ENCODE measurements at places on chromosomes 16 and 17. TPM values are rescaled to one million over a fixed set of nuclear protein-coding genes. Genes with fewer than 3 reads are reported as not detected.

MYH8 gene
- not detected for total RNA-seq

LGALS9B gene
- not detected for total RNA-seq

VPS4A gene
- 14.6 TPM for total RNA-seq

TP53TG3 gene
- total RNA-seq, result not detected

CDC6 gene
- 0.88 TPM for total RNA-seq

PYDC1 gene
- total RNA-seq, result not detected

- no peaks in the 10 kb centered on the region for H3K27me3 ChIP-seq
- no peak for DNase-seq
- H3K4me3 ChIP-seq, result no peak overlapping the region
- no peaks in the 10 kb centered on the region for H3K36me3 ChIP-seq
- no peak overlapping the region for H3K27ac ChIP-seq
- no peaks in the 10 kb centered on the region for H3K4me1 ChIP-seq
These were observed 7.5 kb downstream of the SCIMP start for GRCh38 chr17:5226940-5227878.

DNA sequence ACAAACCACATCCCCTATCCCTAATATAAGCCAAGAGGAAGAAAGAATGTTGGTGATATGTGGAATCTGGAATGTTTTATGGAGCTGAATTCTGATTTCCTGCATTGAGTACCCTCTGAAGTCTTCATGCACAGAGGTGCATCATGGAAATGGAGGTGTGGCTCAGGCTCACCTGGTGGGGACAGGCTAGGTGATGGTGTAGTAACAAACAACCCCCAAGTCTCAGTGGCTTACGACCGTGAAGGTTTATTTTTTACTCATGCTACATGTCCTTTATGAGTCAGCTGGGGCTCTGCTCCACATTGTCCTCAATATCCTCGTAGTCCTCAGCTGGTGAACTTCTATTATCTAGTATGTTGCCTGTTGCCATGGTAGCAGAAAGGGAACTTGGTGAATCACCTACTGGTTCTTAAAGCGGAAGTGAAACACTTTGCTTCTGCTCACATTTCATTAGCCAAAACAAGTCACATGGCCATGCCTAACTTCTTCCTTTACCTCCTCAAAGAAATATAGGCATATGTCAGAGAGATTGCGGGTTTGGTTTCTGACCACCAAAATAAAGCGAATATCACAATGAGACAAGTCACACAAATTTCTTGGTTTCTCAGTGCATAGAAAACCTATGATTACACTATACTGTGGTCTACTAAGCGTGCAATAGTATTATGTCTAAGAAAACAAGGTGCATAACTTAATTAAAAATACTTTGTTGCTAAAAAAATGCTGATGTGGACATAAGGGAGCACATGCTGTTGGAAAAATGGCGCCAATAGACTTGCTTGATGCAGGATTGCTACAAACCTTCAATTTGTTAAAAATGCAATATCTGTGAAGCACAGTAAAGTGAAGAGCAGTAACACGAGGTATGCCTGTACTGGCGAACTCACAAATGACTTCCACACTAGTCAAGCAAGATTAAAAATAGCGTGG lies at the start of gene PMFBP1:
PMFBP1 (minus strand) TSS at position 51 of the 930 bp plus-strand sequence. CDS start 947 bp downstream, outside the sequence.
- H3K36me3 ChIP-seq, result no peaks in the 10 kb centered on the region
- H3K4me1 ChIP-seq, result no peaks in the 10 kb centered on the region
- H3K4me3 ChIP-seq, result no peak within 1 kb of the TSS
- DNase-seq, result no peak
- no peaks in the 10 kb centered on the region for H3K27me3 ChIP-seq

GRCh38 chr16:68367030-68367429 lies 56.2 kb downstream of the PRMT7 start:
- DNase-seq, result no peak
- no peak overlapping the region for H3K27ac ChIP-seq
- H3K27me3 ChIP-seq, result peaks cover 9% of the 10 kb centered on the region
- H3K4me3 ChIP-seq, result no peak overlapping the region

- H3K4me3 ChIP-seq, result no peak overlapping the region
- DNase-seq, result no peak
- no peak overlapping the region for H3K27ac ChIP-seq
- H3K36me3 ChIP-seq, result no peaks in the 10 kb centered on the region
These were observed 11.5 kb upstream of the KRT38 start for GRCh38 chr17:41452281-41452680.

GRCh38 chr16:53042235-53042701 lies 10.4 kb downstream of the CHD9NB start:
- H3K4me1 ChIP-seq, result no peaks in the 10 kb centered on the region
- H3K27ac ChIP-seq, result peak overlapping the region; percentile 63
- H3K36me3 ChIP-seq, result no peaks in the 10 kb centered on the region
- no peak overlapping the region for H3K4me3 ChIP-seq
- no peak for DNase-seq

GRCh38 chr16:70480127-70481105 lies 26.0 kb downstream of the FCSK start:
- H3K36me3 ChIP-seq, result no peaks in the 10 kb centered on the region
- no peak overlapping the region for H3K27ac ChIP-seq
- no peak overlapping the region for H3K4me3 ChIP-seq
- no peak for DNase-seq

Data from uterus (tissue), 4 donors.